ENCODE measurements at places on chromosomes 1 and 21. TPM values are rescaled to one million over a fixed set of nuclear protein-coding genes. Genes with fewer than 3 reads are reported as not detected.

GRCh38 chr1:164695956-164696665, 137.1 kb downstream of the PBX1 start:
- no peak for DNase-seq

NPHS2 gene
- 384 TPM for polyA plus RNA-seq

DNA sequence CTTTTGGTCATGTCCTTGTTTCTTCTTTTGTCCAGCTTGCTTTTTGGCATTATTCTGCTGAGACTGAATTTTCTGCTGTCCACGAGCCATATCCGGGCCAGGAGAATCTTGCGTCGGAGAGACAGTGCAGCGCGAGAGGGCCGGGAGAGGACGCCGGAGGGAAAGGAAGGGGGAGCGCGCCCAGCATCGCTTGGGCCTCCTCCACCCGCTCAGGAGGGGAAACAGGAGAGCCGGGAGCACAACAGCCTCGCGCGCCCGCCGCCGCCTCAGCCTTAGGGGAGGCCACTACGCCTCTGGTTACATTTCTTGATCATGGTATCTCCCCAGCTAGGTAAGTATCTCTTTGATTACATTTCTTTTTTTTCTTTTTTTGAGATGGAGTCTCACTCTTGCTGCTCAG, 7.4 kb upstream of the DEGS1 start:
- no peak for DNase-seq

RASAL2 gene
- polyA plus RNA-seq: 22.1 TPM

PGLYRP3 gene
- not detected for polyA plus RNA-seq

GRCh38 chr21:27359141-27359540, 392.3 kb upstream of the ADAMTS5 start:
- DNase-seq: no peak

- DNase-seq: no peak
Measured at GRCh38 chr1:112625696-112626095, 6.1 kb downstream of the CAPZA1 start.

- DNase-seq: no peak
Measured at GRCh38 chr1:97488530-97488929, 432.3 kb downstream of the DPYD start.

DNA sequence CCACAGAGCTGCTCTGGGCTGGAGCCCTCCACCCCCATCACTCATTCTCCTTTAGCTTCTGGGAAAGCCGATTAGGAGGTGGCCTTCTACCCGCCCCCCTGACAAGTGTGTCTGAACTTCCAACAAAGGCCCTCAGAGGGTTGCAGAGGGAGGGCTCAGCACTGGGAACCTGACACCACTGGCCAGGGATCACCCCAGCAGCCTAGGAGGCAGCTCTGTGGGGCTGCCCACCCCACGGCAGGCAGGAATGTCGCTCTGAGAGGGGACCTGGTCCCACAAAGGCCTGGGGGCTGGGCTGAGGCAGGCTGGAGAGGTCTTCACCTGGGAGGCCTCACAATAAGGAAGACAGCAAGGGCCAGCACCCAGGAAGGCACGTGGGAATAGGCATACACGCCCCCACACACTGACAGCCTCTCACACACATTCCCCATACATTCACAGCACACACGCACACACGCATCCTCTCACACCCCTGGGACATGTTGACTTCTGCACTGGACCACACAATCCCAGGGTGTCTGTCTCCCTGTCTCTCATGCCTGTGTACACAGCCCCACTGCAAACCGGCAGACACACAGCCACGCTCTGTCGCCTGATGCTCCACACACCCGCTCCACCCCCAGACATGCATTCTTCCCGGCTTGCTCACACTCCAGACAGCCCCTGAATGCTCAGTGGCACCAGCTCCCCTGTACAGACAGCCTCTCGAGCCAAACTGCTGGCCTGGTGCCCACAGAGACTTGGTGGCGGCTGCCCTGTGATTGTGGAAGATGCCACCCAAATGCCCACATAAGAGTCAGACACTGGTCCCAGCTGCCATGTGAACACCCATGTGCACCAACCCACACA, 30.7 kb downstream of the DMBX1 start:
- DNase-seq: no peak

- peak; percentile 61 for DNase-seq
Measured at GRCh38 chr1:23634840-23635651, 56.6 kb upstream of the RPL11 start.

- DNase-seq: no peak
Measured at GRCh38 chr1:15884477-15884876, 37.0 kb downstream of the SPEN start.

DNA sequence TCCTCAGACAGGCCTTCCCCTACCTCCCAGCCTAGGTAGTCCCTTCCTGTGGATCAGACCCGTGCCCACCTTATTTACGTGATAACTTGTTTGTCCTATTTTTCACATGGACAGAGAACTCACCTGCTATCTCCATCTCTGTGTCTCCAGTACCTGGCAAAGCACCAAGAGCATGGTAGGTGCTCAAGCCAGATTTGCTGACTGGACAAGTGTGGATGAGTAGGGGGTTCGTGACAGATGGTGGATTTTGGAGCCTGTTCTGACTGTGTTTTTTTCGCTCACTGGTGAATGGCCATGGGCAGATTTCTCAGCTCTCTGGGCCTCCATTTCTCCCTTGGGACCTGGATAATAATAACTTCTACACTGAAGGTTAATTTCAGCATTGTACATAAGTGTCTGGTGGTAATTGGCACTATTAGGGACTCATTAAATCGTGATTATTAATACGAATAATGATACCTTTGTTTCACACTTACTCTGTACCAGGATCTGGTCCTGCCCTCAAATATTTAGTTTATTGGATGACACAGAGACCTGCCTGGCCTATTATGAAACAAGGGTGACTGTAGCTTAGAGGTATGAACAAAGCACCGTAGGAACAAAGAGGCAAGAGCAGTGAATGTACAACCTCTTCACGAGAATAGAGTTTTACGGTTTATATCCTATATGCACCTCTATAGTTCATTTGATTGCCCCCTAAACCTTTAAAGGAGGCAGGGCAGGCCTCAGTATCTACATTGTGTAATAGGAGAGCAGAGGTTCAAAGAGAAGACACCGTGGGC, 24.5 kb upstream of the SLC26A9 start:
- no peak for DNase-seq

BACE2 gene
- polyA plus RNA-seq: 24.6 TPM

TARS2 gene
- polyA plus RNA-seq: 19.5 TPM

GRCh38 chr21:41750051-41750450, 16.8 kb downstream of the RIPK4 start:
- no peak for DNase-seq

DNA sequence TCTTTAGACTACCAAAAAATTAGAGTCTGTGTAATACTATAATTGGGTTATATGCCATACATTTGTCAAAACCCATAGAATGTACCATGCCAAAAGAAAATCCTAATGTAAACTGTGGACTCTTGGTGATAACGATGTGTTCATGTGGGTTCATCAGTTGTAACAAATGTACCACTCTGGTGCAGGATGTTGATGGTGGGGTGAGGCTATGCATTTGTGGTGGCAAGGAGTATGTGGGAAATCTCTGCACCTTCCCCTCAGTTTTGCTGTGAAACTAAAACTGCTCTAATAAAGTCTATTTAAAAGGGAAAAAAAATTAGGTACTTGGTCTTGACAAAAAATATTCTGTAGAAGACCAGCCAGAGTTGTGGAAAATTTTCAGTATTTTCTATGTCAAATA, 43.4 kb downstream of the INKA2 start:
- DNase-seq: no peak

AJAP1 gene
- polyA plus RNA-seq: 2.6 TPM

GRCh38 chr1:222928212-222928611, 113.4 kb downstream of the DISP1 start:
- no peak for DNase-seq

GRCh38 chr21:37939251-37939650, 23.0 kb upstream of the KCNJ6 start:
- DNase-seq: no peak

- no peak for DNase-seq
Measured at GRCh38 chr21:21731626-21732025, 733.4 kb downstream of the NCAM2 start.

DNA sequence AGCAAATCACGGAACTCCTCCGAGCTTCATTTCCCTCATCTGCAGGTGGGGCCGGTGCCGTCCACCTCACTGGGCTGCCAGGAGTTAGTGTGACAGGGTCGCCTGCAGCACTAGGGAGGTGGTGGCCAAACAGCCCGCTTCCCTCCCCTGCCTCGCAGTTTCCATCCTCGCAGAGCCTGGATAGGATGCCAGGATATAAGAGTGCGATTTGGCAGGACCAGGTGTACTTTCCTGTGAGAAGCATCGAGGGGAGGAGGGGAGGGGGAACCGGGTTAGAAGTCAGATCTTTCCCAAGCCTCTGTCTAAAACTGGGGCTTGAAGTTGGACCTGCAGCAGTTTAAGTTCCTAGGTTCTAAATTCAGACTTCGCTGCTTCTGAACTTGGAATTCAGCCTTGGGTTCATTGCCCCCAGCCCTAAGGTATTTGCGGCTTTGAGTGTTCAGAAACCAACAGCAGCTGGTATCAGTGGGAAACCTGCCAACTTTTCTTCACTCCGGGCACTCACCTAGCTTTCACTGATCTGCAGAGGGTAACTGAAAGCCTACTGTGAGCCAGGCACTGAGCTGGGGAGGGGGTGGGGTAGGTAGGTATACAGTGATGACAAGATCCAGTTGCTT, 1.7 kb upstream of the JUN start:
- DNase-seq: peak; percentile 70

DENND1B gene
- 10.9 TPM for polyA plus RNA-seq

YIPF1 gene
- 33.1 TPM for polyA plus RNA-seq

DNA sequence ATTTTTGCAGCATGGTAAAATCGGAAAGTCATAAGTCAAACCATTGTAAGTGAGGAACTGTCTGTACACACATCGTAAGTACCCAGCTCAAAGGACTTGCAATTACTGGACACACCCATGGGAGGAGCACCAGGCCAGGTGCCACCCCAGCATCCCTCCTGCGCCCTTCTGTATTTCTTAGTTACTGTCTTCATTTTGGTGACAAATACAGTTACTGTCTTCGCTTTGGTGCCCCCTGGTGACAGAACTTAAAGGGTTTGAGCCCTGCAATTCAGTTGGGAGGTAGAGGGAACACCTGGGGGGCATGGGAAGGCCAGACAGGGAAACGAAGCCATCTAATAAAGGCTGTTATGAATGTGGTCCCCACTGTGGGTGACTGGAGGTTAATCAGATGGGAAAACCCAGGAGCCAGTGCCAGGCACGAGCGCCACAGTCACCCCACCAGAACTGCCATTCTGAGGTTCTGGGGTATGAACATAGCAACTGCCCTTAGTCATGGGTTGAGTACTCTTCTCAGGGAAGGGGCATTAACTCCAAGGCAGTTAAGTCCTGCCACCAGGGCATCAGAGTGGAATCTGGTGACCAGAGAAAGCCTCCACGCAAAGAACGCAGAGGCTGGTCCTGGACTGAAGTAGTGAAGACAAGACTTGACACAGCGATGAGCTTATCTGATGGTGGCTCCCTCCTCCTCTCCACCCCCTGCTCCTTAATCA, 612.9 kb downstream of the PTPRU start:
- DNase-seq: no peak

MAP3K7CL gene
- 5.5 TPM for polyA plus RNA-seq

DNA sequence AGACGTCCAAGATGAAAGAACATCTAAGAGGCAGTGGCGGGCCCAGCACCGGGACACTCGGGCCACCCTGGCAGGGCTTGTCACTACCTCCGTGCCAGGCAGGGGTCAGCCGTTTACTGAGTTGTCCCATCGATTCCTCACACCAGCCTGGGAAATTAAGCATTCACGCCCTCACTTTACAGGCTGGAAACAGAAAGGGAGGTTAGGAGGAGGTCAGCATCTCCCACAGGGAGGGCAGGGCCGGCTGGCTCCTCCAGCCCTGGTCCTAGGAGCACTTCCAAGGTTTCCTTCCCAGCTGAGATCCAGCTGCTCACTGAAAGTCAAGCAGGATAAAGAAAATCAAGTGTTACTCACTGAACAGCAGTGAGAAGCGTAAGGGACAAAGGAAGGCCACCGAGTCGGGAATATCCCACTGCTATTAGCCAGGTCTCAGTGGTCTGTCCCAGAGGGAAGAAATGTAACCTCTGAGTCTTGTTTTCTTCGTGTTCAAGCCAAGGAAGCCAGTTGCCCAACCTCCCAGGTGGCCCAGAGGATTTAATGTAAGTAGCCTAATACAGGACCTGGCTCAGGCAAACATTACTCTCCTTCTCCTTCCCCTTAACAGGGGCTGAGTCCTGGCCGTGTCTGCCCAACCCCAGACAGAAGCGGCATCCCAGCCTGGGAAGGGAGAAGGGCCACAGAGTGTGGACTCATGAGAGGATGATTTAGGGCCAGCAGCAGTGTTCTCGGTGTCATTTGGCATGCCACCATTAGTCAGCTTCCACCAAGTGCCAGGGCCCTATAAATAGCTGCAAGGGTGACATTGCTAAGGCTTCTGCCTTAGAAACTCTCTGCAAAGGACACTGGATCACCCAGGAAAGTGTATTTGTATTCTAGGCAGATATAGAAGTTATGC, 203.1 kb upstream of the GALNT2 start:
- no peak for DNase-seq

- DNase-seq: no peak
Measured at GRCh38 chr1:210633140-210633539, 304.4 kb downstream of the HHAT start.

DNA sequence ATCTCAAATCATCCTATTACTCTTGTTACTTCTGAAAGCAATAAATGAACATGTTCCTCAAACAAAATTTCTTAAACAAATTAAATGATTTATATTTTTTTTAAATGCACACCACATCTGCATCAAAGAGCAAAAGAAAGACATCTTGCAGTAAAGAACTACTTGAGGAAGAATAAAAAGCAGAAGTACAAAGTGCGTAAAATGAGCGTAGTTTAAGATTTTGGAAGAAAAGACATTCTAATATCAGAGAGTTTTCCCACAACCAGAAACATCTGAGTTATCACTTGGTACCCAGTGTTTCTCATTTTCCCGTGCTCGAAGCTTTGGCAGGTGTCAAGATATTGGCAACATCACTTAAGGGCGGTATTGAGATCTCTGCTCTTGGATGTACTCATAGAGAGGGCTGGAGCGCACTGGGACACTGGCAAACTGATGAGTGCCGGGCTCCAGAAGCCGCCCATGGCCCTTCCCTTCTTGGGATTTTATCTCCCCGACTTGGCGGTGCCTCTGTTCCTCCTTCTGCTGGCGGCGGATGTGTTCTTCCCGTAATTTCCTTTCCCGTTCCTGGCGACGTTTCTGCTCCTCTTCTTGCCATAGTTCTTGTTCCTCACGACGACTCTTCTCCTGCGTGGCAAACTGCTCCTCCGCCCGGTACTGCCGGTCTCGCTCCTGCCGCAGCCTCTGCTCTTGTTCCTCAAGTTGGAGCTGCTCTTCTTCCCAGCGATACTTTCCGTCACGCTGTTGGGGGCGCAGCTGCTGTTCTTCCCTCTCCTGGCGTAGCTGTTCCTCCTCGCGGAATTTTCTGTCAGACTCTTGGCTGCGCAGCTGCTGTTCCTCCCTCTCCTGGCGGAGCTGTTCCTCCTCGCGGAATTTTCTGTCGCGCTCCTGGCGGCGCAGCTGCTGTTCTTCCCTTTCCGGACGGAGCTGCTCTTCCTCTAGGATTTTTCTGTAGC, 7.9 kb downstream of the TCHH start:
- DNase-seq: no peak

- no peak for DNase-seq
Measured at GRCh38 chr1:167681024-167681423, 40.8 kb upstream of the MPZL1 start.

Measured in left renal cortex interstitium (tissue), 4 donors.